ENCODE measurements at places on chromosomes 7 and 10.
A peak's percentile ranks its signal among the peaks of the same experiment; 100 is the strongest.

DNA sequence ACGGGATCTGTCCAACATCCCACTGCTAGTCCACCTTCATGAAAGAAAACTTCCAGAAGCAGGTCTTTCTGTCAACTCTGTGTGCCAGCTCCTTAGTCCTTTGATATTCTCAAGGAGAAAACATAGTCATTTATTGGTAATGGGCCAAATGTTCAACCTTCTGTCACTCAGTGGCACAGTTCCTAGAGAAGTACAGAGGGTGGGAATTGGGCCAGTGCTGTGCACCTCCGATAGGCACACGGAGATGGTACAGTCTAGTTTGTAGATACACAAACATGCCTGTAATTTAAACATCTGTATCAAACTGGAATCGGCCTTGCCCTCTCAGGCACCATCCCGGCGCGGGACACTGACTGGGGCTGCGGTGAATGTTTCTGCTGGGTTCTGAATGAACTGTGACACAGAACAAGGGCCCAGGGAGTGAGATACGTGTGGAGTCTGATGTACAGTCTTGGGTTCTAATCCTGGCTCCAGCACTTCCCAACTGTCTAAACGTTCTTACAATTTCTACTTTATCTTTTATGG lies 213.9 kb upstream of the SHH start:
- H3K27ac ChIP-seq = no peak overlapping the region
- DNase-seq = no peak
- H3K36me3 ChIP-seq = no peaks in the 10 kb centered on the region
- no peaks in the 10 kb centered on the region for H3K27me3 ChIP-seq
- H3K4me1 ChIP-seq = no peaks in the 10 kb centered on the region
- no peak overlapping the region for H3K4me3 ChIP-seq

DNA sequence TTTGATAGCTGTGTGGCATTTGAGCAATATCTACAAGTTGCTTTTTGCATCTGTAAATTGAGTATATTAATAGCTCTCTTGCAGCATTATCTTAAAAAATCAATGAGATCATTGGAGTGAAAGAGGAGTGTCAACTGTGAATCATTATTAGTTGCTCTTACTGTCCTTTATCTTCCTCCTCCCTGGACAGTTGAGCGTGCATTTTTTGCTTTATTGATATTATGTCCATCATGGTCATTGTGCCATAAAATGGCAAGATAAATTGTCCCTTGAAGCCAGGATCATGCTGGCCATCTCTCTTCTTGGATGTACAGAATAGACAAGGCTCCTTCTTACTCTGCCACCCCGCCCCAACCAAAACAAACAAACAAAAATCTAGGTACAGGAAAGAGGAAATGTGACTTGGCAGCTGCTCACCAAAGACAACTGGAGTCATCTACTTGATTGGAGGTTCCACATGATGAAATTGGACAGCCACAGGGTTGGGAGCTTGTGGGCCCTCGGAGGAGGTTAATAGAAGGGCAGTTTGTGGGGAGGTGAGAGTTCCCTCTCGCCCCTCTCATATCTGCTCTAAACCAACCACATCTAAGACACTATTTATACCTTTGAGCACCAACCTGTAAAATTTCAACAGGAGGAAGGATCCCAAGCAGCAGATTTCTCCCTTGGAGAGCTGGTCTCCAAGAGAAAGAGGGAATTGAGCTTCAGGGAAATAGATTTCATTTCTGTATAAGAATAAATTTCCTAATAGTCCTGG lies 252.7 kb downstream of the SKIDA1 start:
- no peak overlapping the region for H3K4me3 ChIP-seq
- no peaks in the 10 kb centered on the region for H3K27me3 ChIP-seq
- H3K27ac ChIP-seq = no peak overlapping the region
- no peak for DNase-seq
- peaks cover 7% of the 10 kb centered on the region for H3K4me1 ChIP-seq

DNA sequence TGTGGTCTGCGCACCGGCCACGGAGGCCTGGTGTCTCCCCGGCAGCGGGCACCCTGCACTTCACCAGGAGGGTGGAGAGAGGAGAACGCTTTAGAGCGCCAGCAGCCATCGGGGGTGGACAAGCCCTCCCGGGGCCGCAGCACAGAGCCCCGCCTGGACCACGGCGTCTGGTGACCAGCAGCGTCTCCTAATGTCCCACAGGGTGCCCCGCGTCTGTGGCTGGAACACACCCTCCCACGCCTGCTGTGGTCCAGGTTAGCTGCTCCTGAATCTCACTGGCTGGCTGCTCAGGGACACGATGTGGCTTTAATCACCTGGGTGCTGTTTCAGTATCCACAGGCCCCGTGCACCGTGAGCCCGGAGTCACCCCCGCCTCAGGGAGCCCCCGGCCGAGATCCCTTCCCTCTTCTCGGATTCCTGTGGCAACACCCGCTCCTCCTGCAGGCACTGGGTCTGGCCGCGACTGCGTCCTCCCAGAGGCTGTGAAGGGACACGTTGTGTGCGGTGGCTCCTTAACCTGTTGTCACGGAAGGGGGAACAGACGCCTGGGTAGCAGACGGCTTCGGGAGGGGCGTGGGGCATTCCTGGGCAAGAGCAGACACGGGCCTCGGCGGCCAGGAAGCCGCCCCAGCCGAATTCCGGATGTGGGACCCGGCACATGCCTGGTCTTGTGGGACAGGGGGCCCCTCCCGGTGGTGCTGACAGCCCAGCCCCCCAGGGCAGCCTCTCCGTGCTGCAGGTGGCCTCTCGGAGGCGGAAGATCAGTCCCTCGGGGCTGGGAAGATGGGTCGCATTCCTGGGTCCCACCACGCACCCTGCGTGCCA lies 78.9 kb downstream of the FOXL3 start:
- H3K27ac ChIP-seq = no peak overlapping the region
- H3K36me3 ChIP-seq = no peaks in the 10 kb centered on the region
- H3K27me3 ChIP-seq = no peaks in the 10 kb centered on the region

DNA sequence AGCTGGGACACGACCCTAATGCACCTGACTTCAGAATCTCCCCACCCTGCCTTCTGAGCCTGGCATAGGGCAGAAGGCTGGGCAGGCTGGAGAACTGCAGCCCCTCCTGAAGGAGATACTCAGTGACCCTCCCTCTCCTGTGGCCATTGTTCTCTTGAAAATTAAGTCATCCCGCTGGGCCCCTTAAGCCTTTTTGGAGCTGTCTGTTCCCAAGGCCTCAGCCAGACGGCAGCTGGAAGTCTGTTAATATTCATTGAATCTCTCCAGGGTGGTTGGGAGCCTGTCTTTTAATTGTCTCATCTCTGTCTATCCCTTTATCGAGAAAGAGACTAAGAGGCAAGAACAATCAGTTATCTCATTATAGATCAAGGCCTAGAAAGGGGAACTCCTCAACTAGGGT lies 118.1 kb upstream of the PCBD1 start:
- peaks cover 15% of the 10 kb centered on the region for H3K4me1 ChIP-seq
- no peaks in the 10 kb centered on the region for H3K27me3 ChIP-seq
- DNase-seq = no peak
- no peak overlapping the region for H3K4me3 ChIP-seq
- H3K36me3 ChIP-seq = no peaks in the 10 kb centered on the region

DNA sequence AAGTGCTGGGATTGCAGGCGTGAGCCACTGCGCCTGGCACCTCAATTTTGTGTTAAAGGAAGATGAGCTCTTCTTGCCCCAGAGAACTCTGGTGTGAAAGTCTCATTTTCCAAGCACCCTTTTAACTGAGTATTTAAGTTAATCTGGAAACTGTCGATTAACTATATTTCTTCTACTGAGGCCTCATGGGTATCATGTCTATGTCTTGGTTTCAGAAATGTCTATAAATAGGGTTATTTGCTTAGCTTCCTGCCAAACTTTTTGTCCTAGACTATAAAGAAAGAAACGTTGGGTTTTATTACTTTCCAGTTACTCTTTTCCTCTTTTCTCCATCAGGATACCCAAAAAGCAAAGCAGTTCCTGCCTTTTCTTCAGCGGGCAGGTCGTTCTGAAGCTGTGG lies 102.4 kb downstream of the LRRC4 start:
- no peak overlapping the region for H3K27ac ChIP-seq
- H3K27me3 ChIP-seq = no peaks in the 10 kb centered on the region
- H3K4me3 ChIP-seq = no peak overlapping the region
- no peak for DNase-seq
- peaks cover 17% of the 10 kb centered on the region for H3K4me1 ChIP-seq

- H3K4me3 ChIP-seq = no peak overlapping the region
- no peak for DNase-seq
- H3K4me1 ChIP-seq = no peaks in the 10 kb centered on the region
- peaks cover 19% of the 10 kb centered on the region for H3K27me3 ChIP-seq
- H3K36me3 ChIP-seq = no peaks in the 10 kb centered on the region
These were observed 336.5 kb upstream of the PRKCQ start for GRCh38 chr10:6916601-6917000.

DNA sequence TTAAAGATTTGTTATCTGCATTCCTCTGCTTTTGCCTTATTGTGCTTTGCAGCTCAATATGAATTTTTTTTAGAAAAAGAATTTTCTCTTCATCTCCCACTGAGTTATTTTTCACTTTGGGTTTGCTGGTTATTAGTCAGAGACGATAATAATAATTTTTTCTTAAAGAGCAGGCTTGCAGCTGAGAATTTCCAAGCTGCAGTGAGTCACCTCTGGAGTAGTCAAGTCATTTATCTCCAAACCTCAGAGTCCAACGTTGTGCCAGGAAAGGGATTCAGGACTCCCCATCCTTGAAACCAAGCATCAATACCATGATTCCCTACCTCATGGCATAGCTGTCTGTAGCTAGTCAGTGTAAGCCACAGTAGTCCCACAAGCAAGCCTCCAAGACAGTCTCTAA lies 15.2 kb upstream of the EGR2 start:
- H3K4me3 ChIP-seq = no peak overlapping the region
- H3K27me3 ChIP-seq = peaks cover 3% of the 10 kb centered on the region
- no peaks in the 10 kb centered on the region for H3K36me3 ChIP-seq

DNA sequence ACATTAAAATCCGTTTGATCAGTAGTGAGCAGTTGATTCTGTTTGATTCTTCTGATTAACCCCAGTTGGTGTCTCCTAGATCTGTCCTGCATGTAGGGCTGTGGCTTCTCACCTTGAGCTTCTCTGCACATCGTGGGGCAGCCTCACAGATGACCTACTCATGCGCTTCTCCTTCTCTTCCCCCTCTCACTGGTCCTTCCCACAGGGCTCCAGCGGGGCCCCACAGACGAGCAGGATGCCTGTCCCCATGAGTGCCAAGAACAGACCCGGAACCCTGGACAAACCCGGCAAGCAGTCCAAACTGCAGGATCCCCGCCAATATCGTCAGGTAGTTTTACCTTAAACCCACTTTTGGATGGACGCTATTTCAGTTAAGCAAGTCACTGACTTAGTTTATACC lies 178.9 kb downstream of the ARHGAP21 start:
- H3K4me3 ChIP-seq = no peak overlapping the region
- H3K27ac ChIP-seq = no peak overlapping the region
- H3K36me3 ChIP-seq = peaks cover 3% of the 10 kb centered on the region
- no peaks in the 10 kb centered on the region for H3K4me1 ChIP-seq
- DNase-seq = no peak
- H3K27me3 ChIP-seq = no peaks in the 10 kb centered on the region

GRCh38 chr7:33959676-33960075 lies 54.3 kb downstream of the BMPER start:
- H3K27ac ChIP-seq = no peak overlapping the region
- no peaks in the 10 kb centered on the region for H3K27me3 ChIP-seq

- H3K4me3 ChIP-seq = no peak overlapping the region
- DNase-seq = peak; percentile 65
- no peaks in the 10 kb centered on the region for H3K4me1 ChIP-seq
- no peak overlapping the region for H3K27ac ChIP-seq
- no peaks in the 10 kb centered on the region for H3K27me3 ChIP-seq
These were observed 37.1 kb downstream of the COL1A2 start for GRCh38 chr7:94431619-94432280.

DNA sequence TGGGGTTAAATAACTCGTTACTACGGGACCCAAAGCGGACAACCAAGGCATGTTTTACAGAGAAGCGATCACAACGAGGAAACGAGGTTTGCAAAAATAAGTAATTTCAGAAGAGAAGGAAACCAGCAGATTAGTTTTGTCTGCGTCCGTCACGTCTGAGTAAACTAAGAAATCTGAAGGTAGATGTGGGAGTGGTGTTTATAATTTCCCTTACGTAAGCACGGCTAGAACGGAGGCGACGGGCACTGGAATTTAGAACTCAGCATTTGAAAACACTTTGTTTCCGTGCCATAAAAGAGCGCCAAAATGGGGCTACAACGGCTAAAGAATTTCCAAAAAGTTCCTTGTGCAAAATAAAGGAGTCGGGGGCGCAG lies 718 bp upstream of the UMAD1 start:
- no peak overlapping the region for H3K27ac ChIP-seq
- H3K4me1 ChIP-seq = peaks cover 7% of the 10 kb centered on the region

DNA sequence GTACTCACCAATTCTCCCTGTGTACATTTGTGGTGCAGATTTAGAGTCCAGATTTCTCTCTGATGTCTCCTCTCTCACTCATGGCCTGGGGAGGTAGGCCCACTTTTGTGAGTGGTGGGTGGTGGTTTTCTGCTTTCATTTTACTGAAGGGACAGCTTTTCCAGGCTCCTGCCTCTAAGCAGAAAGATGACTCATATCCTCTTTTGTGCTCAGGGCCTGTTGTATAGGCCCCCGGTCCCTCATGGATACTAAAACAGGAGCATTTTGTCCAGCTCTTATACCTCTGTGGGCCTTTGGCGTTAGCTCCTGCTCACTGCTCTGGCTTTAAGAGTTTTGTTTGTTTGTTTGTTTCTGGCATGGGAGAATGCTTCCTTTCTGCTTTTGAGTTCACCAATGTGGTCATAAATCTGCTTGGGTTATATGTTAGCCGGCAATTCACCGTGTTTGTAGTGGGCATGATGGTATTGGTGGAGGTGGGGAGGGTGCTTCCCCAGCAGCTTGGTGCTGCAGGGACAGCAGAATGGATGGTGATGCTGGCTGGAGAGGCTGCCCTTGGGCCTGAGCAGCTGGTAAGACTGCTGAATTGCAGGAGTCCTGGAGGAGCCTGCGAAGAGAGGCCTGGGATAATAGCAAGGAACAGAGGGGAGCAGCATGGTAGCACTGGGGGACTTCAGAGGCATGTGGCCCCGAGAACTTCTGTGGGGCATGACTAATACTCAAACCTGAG lies 468.7 kb downstream of the RPS24 start:
- no peak overlapping the region for H3K27ac ChIP-seq
- H3K4me3 ChIP-seq = no peak overlapping the region
- H3K36me3 ChIP-seq = no peaks in the 10 kb centered on the region
- peaks cover 2% of the 10 kb centered on the region for H3K4me1 ChIP-seq

GRCh38 chr7:113998934-113999333 lies 80.1 kb upstream of the PPP1R3A start:
- H3K4me3 ChIP-seq = no peak overlapping the region
- H3K27me3 ChIP-seq = no peaks in the 10 kb centered on the region
- no peak overlapping the region for H3K27ac ChIP-seq
- DNase-seq = no peak
- H3K4me1 ChIP-seq = no peaks in the 10 kb centered on the region

DNA sequence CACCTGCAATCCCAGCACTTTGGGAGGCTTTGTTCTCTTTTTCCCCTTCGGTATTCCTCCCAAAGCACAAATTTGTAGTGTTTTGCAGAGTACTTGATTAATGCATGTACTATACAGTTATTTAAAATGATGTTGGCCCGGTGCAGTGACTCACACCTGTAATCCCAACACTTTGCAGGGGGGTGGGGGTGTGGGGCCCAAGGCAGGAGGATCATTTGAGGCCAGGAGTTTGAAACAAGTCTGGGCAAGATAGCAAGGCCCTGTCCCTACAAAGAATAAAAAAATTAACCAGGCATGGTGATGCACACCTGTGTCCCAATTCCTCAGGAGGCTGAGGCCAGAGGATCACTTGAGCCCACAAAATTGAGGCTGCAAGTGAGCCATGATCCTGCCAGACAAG lies 26.8 kb upstream of the FOXK1 start:
- DNase-seq = no peak
- no peak overlapping the region for H3K4me3 ChIP-seq
- no peaks in the 10 kb centered on the region for H3K4me1 ChIP-seq
- no peak overlapping the region for H3K27ac ChIP-seq
- no peaks in the 10 kb centered on the region for H3K36me3 ChIP-seq
- no peaks in the 10 kb centered on the region for H3K27me3 ChIP-seq

Data from cardiac muscle cell (in vitro differentiated cells and primary cell).